ENCODE measurements at places on chromosomes 1 and 21.
A peak's percentile ranks its signal among the peaks of the same experiment; 100 is the strongest.

GRCh38 chr21:34974162-34974981 lies 74.7 kb downstream of the RUNX1 start:
- DNase-seq = no peak

GRCh38 chr1:172345077-172345476 lies 75.4 kb upstream of the C1orf105 start:
- no peak for DNase-seq

DNA sequence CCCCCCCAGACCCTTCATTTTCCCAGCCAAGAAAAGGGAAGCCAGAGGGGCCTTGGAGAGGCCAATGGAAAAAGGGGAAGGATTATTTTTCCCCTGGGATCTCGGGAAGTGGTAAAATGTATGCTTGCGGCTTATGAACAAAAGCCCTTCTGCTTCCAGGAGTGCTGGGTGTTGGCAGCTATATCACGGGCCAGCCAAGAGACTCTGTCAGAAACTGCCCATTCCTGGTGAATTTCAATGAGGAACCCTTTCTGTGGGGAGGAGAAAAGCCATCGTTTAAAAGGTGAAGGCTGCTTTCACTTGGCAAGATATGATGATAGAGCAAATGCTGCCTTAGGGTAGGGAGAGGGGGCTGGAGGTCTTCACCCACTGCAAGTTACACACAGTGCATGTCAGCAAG lies 69.7 kb upstream of the ZC3H12A start:
- DNase-seq = no peak

DNA sequence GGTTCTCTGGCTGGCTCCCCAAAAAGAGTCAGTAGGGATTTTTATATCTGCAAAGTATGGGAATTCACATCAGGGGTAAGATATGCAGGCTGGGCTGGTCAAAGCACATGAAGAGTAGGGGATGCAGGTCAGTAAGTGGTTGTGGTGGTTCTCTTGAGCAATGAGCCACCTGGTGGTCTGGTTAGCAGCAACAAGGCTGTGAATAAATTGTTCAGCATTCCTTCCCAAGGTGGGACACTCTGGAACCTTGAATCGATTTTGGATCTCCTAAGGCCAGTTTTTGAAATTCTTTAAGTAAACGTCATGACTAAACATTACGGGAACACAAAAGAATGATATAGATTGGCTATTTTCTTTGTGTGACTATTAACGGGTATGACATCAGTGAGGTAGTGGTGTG lies 563.0 kb upstream of the NEGR1 start:
- no peak for DNase-seq

DNA sequence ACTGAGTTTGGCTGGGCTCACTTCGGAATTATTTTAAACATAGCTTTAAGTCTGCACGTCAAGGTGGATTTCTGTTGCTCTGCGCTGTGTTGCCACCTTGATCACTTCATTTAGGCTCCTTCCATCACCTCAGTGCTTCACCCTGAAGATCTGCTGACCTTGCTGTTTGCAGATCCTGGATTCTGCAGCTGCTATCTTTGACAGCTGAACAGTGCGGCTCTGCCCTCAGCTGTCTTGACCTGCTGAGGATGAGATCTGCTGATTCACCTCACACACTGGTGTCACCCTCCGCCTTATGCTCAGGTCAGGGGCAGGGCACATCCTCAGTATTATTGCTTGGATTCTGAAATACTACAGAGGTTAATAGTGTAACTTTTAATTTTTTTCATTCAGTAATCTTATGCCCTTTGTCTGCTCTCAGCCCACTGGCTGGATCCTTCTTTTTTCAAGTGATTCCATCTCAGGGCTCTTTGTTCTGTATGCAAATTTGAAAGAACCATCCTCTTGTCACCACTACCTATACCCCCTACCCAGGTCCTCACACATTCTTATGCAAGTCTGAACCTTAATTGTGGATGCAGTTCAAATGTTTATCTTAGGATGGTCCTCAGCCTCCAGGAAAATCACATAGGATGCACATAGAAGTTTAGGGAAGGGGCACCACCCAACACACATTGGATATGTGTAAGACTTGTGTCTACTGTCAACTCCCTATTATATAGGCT lies 364.0 kb downstream of the OLFM3 start:
- DNase-seq = no peak

DNA sequence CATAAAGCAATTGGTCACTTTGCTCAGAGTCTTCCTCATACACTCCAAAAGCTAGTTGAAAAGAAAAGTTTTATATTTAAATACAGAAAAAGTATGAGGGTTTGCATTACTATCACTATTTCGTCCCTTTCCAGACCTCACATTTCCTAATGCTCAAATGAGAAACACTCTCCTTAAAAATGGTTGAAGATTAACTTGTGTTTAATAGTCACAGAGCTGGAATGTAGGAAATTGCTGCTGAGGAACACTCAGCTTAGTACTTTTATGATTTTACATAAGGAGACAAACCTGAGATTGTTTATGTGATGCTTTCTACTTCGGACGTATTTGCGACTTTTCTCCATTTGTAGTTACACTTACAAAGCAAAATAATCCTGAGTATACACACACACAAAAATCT lies 39.8 kb downstream of the MYSM1 start:
- no peak for DNase-seq

DNA sequence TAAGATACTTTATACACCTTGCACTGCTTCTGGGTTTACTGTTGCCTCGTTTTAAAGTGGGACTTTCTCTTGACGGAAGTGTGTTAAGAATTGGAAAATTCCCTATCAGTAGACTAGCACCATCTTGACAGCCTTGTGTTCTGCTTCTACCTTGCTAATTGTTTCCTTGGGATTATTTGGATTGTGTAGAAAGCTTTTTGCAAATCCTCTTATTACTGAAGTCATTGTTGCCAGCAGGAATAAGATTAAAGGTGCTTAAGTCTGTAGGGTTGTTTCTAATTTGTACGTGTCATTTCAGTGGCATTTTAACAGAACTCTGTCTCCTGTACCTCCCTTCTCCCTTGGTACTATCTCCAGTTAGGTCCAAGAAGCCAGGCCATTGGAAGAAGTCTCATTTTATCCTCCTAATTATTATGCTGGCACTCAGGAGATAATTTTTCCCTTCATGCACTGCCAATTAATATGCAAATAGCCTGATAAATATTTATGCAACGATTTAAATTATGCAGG lies 107.7 kb downstream of the POU2F1 start:
- no peak for DNase-seq

DNA sequence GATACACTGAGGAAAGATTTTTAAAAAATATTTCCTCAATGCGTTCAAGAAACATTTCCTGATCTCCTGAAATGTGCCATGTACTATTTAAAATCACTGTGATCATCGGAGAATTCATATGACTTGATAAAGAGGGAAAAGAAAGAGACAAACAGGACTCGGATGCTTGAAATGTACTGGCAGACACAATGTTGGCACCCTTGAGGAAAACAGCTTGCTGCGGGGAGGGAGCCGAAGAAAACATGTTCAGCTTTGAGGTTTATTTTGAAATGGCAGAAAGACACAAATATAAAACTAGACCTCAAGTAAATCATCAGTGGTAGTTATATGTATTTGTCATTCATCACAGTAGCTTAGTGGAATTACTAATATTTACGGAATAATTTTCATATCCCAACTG lies 100.9 kb upstream of the BRINP3 start:
- no peak for DNase-seq

GRCh38 chr1:234434706-234435105 lies 44.3 kb downstream of the TARBP1 start:
- DNase-seq = no peak

DNA sequence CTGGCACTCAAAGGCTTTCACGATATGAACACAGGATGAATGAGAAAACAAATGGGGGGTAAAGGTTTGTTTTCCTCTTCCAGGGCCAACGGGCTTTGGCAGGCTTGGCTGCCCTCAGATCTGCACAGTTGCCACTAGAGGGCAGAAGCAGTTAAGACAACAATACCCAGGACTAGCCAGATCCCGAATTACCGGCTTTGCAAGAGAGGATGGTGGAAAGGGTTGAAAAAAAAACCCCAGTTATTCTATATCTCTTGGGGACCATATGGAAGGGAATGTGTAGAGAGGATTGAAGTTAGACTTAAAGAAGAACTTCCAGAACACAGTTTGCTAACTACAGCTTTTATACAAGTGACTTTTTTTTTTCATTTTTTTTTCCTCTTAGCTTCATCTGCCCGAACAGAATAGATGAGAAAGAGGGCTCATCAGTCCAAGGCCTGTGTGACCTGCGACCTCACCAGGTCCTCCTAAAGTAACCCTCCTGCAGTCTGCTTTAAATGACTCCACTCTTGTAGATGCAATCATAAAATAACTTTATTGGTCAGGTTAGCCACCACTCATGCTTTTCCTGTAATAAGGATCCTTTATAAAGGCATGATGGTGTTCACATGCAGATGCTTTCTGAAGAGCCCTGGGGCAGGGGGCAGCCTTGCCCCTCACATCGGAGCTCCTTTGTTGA lies 10.7 kb downstream of the FMOD start:
- no peak for DNase-seq

DNA sequence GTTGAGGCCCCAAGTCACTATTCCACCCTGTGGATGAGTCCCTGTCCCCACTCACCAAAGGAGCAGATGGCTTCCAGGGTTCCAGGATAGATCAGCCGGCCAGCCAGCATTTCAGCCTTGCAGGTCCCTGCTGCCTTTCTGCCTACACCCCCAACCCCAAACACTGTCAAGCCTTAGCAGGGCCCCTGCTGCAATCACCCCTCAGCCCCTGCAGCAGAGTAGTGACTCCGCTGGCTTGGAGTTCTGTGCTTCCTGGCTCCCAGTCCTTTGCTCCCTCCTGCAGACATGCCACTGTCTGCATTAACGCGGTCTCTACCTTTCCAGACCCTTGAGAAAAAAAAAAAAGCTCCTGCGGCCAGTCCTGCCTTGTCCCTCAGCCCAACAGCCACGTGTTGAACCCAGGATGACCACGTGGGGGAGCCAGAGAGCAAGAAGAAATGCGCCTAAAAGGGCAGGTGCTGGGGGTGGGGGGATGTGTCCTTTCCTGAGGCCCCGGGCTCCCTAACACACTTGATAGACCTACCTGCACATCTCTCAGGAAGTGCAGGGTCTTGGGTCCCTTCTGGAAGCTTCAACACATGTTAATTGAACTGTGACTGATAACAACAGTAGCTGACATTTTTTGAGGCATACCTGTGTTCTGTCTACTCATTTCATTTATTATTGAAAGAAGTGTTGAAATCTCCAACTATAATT lies 37.4 kb downstream of the RASSF5 start:
- peak; percentile 43 for DNase-seq

- no peak for DNase-seq
Observed at GRCh38 chr1:100868364-100868995, 26.2 kb downstream of the EXTL2 start.

DNA sequence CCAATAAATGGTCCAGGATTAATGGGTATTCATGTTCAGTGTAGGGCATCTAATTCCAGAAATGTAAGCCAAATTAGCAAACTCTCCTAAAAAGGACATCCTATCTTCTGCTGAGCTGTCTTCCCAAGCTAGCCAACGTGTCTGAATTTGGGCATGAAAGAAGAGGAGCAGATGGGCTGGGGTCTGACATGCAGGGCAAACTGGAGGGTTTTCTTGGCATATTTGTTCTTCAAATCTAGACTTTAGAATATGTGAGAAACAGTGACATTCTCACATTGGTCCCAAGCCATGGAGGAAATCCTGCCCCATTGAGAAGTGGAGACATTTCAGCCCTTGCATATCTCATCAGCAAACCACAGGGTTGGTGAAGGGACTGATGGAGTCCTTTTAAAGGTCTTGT lies 67.2 kb downstream of the LRIG2 start:
- DNase-seq = no peak

- DNase-seq = no peak
Observed at GRCh38 chr21:43889069-43889468, 24.0 kb downstream of the AGPAT3 start.

DNA sequence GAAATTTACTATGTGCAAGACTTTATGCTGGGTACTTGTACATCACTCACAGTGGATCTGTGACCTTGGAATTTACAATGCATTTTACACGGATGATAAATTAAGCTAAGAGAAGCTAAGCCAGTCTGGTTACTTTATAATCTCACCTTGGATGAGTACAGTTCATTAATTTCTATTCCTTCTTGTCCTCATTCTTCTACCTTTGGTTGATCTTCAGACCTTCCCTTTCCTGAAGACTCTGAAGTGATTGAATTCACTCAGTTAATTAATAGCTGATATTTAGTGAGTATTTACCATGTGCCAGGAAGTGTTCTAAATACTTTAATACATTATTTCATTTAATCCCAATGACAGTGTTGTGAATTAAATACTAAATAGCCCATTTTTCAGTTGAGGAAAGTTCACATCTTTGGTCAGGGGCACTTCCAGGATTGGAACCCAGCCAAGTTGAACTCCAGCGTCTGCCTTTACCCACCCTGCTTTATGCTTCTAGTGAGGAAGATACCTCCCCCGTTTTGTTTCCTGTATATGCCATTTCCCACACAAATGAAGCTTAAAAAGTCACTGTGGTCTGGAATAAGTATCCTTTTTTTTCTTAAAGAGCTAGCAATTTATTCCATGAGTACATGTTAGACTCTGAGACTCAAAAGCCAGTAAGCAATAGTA lies 146.6 kb downstream of the TLR5 start:
- no peak for DNase-seq

DNA sequence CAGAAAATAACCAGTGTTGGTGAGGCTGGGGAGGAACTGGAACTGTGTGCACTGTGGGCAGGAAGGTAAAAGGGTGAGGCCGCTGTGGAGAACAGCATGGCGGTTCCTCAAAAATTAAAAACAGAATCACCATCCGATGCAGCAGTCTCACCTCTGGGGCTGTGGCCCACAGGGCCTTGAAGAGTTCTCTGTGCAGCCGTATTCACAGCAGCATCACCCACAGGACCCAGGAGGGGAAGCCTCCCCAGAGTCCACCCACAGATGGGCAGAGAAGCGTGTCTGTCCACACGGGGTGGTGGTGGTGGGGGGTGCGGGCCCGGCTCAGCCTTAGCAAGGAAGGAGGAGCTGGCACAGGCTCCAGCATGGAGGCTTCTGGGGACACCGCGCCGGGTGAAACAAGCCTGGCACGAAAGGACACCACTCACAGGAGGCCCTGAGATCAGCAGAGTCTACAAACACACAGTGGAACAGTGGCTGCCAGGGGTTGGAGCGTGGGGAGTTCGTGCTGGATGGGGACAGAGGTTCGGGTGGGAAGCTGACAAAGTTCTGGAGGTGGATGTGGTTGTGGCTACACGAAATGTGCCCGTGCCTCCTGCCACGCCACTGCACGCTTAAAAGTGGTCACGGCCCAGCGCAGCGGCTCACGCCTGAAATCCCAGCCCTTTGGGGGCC lies 11.5 kb downstream of the MORN1 start:
- DNase-seq = no peak

DNA sequence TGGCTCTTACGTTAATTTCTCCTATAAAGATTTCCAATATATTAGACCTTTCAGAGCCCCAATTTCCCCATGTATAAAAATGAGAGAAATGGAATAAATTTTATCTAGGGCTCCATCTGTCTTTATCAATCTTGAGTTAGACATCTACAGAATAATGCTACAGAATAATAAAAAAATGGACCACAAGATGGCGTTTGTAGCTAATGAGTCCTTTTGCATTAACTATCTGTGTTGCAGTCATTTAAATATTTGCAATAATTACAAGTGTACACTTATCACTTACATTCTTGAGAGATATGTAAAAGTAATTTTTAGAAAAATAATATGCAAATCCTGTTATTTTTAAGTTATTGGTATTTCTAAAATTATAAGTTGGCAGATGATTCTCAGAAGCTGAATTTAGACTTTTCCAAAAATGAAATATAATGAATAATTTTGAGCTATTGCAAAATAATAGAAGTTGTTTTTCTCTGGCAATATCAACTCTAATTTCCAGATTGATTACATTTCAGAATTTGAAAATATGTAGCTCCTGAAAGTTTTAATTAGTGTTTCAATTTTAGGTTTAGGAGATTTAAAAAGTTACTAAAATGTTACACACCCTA lies 87.7 kb downstream of the SNX7 start:
- no peak for DNase-seq
